Epithelial cell of umbilical artery (primary cell): ENCODE measurements at places on chromosomes 12 and 14. TPM values are rescaled to one million over a fixed set of nuclear protein-coding genes. Genes with fewer than 3 reads are reported as not detected.

The NXPH4 gene
- not detected in 2 replicates for total RNA-seq

The GYS2 gene
- not detected in 2 replicates for total RNA-seq

The ALKBH1 gene
- total RNA-seq = 11.2 and 13.6 TPM in 2 replicates

The AKAP3 gene
- total RNA-seq = 0.97 and 1.1 TPM in 2 replicates

The PLEK2 gene
- 14.9 and 27.0 TPM in 2 replicates for total RNA-seq

The CLBA1 gene
- total RNA-seq = 2.9 and 3.6 TPM in 2 replicates

The CRACR2A gene
- 6.2 and 12.5 TPM in 2 replicates for total RNA-seq

The NRL gene
- 0.32 and 0.76 TPM in 2 replicates for total RNA-seq

The M6PR gene
- total RNA-seq = 154 and 155 TPM in 2 replicates

The CMAS gene
- 26.6 and 31.9 TPM in 2 replicates for total RNA-seq

The LRP6 gene
- total RNA-seq = 45.8 and 71.0 TPM in 2 replicates

The MGP gene
- 42.1 and 237 TPM in 2 replicates for total RNA-seq

The MYO1H gene
- not detected in 2 replicates for total RNA-seq

The AKAP5 gene
- 0.65 and 1.2 TPM in 2 replicates for total RNA-seq

The OVCH1 gene
- not detected in 2 replicates for total RNA-seq

The CD69 gene
- total RNA-seq = 0.97 and 2.0 TPM in 2 replicates

The SERPINA3 gene
- 0.61 TPM in 1 of 2 replicates, not detected in the other for total RNA-seq

The TRIM9 gene
- under 0.01 TPM in 1 of 2 replicates, not detected in the other for total RNA-seq

The RASAL1 gene
- not detected in 2 replicates for total RNA-seq
